ENCODE measurements at places on chromosomes 2 and 18.
A peak's percentile ranks its signal among the peaks of the same experiment; 100 is the strongest.

- DNase-seq: peak; percentile 6
Observed at GRCh38 chr18:47968006-47968676, 37.7 kb upstream of the SMAD2 start.

DNA sequence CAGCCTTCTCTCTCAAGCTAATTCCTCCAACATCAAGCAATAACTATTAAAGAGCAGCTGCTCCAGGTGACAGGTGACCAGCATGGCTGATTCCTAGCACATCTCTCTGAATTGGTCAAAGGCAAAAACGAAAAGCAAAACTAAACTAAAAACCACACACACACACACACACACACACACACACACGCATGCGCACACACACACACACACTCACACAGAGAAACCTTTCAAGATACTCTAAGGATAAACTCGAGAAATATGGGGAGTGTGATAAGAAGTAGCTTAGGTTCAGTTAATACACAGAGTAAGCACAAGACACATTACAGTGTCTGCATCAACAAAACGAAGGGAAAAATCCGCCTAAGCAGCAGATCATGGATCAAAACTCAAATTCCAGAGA, 74.5 kb upstream of the FZD7 start:
- no peak for DNase-seq

GRCh38 chr2:43408407-43409160, 182.2 kb upstream of the ZFP36L2 start:
- DNase-seq: no peak

DNA sequence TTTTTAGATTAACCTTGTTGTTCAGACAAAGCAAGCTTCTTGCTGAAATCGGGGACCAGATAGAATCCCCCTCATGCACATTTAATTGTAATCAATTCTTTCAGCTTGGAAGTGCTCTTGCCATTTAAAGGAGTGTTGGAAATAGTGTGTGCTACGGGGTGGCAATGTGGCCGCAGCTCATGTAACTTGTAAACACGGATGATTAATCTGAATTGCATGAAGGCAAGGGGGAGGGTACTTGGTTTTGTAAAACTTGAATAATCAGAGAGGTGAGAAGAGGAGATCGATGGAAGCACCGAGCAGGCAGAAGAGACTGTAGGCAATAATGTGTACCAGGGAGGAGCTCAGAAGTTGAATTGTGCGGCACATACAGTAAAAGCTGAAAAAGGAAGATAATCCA, 273.5 kb downstream of the PTGR3 start:
- DNase-seq: no peak

DNA sequence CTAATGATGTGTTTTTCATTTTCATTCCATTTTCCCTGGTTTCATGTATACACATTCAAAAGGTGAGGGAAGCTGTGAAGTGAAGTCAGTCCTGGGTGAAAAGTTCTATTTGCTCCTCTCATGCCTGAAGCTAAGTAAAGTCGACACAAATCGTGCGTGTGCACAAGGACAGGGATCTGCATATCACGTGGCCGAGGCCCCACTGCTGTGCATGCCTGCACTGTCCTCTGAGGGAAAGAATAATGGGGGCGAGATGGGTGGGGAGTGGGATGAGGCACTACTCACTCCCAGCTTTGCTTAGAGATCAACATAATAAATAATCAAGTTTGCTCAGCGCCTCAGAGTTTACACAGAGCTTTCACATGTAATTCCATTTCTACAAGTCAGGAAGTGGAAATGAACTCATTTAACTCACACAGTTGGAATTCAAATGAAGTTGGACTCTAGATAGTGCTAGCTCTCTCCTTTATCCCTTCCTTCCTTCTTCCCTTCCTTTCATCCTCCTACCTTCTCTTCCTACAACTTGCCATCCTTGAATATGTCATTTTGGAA, 5.1 kb upstream of the PTPRM start:
- DNase-seq: no peak

GRCh38 chr2:86078774-86079545, 26.7 kb downstream of the POLR1A start:
- DNase-seq: peak; percentile 19

All from NCI-H1092 (cell line).